ENCODE measurements at places on chromosomes 11 and 22. TPM values are rescaled to one million over a fixed set of nuclear protein-coding genes. Genes with fewer than 3 reads are reported as not detected.
A peak's percentile ranks its signal among the peaks of the same experiment; 100 is the strongest.

The RASSF10 gene
- not detected for total RNA-seq

The MMP27 gene
- not detected for total RNA-seq

The KCNJ1 gene
- total RNA-seq = 0.29 TPM

The TMEM86A gene
- total RNA-seq = 12.9 TPM

The DTX4 gene
- total RNA-seq = 7.9 TPM

GRCh38 chr22:48507171-48507570, 1320.5 kb downstream of the BRD1 start:
- no peak for DNase-seq

DNA sequence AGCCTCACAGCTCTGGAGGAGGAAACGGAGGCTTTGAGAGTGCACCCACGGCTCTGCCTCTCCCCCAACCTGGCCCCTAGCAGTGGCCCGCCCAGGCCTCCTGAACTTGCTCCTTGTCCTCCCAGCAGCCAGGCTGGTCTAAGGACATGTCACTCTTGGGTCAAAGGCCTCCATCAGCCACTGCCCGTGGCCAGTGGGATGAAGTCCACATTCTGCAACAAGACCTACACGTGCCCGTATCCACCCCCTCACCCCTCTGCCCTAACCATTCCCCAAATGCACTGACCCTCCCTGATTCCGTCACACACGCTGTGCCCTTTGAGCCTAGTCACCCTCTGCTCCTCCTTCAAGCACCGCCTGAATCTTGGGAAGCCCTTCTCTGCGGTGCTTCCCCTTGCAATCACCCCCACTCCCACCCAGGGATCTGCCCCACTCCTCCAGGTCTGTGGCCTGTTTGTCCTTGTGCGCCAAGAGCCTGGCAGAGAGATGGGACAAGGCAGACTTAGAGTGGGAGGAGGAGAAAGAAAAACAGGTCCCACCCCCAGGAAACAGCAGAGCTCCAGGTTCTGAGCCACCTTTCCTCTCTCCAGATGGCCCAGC, 37.5 kb upstream of the TEF start:
- no peak for DNase-seq

- no peak for DNase-seq
Observed at GRCh38 chr11:125974284-125974683, 28.4 kb downstream of the VSIG10L2 start.

GRCh38 chr22:22681221-22681739, 36.9 kb downstream of the GGTLC2 start:
- DNase-seq = no peak

- no peak for DNase-seq
Observed at GRCh38 chr11:61486011-61486620, 22.4 kb upstream of the LRRC10B start.

- no peak for DNase-seq
Observed at GRCh38 chr11:16880184-16880801, 133.9 kb downstream of the PLEKHA7 start.

- DNase-seq = no peak
Observed at GRCh38 chr11:35141071-35141470, 2.1 kb downstream of the CD44 start.

DNA sequence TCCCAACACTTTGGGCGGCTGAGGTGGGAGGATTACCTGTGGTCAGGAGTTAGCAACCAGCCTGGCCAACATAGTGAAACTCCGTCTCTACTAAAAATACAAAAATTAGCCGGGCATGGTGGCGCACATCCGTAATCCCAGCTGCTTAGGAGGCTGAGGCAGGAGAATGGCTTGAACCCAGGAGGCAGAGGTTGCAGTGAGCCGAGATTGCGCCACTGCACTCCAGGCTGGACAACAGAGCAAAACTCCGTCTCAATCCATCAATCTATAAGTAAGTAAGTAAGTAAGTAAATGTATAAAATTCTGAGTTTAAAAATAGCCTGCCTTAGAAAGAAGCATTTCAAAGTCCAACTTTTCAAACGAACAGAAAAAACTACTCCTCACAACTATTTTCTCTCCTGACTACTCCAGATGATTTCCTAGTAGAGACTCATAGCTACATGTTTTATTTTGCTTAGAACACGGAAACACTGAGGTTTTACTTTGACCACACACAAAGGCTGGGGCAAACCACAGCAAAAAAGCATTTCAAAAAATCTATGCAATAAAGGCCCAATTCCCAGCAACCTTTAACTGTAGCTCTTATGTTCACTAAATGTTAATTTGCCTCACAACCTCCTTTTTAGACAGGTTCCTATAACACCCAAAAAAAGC, 16.3 kb downstream of the SPTY2D1 start:
- DNase-seq = peak; percentile 26

All from myocyte (in vitro differentiated cells).